Activated T-cell treated with anti-CD3 and anti-CD28 coated beads for 24 hours (primary cell): ENCODE measurements at places on chromosomes 4 and X.

GRCh38 chr4:156294577-156294976 is 340.9 kb upstream of the CTSO start:
- DNase-seq = no peak

GRCh38 chrX:20060961-20061748 is 55.6 kb downstream of the MAP7D2 start:
- no peak for DNase-seq

- no peak for DNase-seq
These were observed 104.0 kb upstream of the ARHGEF9 start for GRCh38 chrX:63889001-63889400.

DNA sequence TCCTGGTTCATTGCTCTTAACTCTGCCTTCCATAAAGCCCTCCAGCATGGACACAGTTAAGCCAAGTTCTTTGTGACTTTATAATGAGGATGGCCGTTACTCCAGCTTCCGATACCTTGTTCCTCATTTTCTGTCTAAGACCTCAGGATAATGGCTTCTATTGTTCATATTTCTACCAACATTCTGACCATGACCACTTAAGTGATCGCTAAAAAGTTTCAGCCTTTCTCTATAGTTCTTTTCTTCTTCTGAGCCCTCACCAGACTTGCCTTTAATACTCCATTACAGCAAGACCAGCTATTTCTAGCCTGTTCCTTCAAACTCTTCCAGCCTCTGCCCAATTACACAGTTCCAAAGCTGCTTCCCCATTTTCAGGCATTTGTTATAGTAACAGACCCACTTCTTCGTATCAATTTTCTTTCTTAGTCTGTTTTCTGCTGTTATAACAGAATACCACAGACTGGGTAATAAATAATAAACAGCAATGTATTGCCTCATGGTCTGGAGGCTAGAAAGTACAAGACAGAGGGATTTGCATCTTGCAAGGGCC is 12.3 kb downstream of the RNF175 start:
- DNase-seq = no peak

GRCh38 chr4:6674500-6675149 is 19.1 kb upstream of the S100P start:
- DNase-seq = peak; percentile 55

DNA sequence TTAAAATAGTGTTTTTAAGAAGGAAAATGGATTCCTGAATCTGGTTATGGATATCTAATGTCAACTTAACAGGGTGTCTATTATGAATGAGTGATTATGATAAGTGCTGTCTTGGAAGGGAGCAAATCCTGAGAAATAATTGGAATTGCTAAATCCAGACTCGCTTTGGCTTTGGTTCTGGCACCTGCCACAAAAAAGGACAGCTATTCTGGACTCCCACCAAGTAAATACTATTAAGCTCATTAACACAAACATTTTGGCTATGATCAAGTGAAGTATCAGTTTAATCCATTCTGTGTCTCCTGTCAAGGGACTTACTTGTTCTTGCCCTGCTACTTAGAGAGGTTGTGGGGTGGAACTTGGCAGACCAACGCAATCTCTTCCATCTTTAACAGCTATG is 403.7 kb downstream of the CENPC start:
- no peak for DNase-seq

GRCh38 chr4:132382243-132382642 is 766.9 kb upstream of the PCDH10 start:
- no peak for DNase-seq

DNA sequence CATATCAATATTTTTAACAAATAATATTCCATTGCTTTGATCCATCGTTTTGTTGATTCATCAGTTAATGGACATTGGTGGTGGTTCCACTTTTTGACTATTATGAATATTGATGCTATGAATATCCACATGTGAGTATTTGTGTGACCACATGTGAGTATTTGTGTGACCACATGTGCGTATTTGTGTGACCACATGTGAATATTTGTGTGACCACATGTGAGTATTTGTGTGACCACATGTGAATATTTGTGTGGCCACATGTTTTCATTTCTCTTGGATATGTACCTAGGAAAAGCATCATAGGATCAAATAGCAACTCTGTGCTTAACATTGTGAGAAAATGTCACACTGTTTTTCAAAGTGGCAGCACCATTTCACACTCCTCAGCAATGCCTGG is 433.6 kb upstream of the FRG1 start:
- no peak for DNase-seq

DNA sequence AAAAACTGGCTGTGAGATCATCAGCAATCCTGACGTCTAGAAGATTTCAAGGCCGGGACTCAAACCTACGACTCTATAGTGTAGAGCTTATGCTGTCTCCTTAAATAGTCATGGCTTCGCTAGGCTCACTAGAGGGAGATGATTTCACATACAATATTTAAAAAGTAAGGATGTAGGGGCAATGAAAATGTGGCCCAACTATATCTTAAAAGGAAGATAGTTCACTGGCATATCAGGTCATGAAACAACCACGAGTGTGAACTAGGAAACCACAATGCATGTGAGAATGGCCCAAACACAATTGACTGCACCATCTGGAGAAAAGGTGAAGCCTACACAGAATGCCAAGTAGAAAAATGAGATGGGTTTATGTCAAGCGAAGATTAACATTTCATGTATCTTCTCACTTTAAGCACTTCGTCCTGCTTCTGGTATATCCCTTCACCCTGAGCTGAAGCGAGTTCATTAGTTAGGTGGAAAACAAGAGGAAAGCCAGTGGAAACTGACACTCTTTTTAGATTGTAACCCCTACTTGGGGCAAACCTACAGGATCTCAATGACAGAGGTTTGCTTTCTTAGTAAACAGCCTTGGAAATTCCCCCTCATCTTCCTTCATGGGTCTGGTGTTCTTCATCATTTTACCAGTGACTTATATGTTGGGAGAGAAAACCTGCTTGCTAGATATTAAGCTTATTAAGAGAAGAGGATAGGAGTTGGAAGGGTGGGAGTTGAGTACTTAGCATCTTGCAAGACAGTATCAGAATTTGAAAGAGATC is 17.4 kb downstream of the FAM9C start:
- no peak for DNase-seq

GRCh38 chr4:108324450-108324849 is 155.7 kb upstream of the LEF1 start:
- DNase-seq = no peak

DNA sequence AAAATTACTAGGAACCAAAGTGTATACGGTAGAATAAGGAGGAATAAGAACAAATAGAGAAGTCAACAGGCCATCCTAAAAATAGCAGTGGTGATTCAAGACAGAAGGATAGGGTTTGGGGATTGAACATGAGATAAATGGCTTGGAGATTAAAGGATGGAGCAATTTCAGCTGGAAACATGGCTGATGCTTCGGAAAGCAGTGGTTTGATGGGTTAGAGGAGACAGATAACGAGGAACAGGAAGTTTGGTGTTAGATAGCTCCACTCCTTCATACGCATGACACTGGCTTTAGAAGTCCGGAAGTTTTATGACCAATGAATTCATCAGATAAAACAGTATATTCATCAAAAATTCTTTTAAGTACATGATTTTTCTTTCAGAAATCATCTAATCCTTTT is 70.8 kb upstream of the GALNTL6 start:
- no peak for DNase-seq

- no peak for DNase-seq
These were observed 772.0 kb downstream of the TRIML1 start for GRCh38 chr4:188911199-188911598.

GRCh38 chr4:129136433-129136832 is 40.5 kb downstream of the C4orf33 start:
- DNase-seq = no peak

GRCh38 chr4:16213121-16213520 is 13.2 kb downstream of the TAPT1 start:
- DNase-seq = no peak

DNA sequence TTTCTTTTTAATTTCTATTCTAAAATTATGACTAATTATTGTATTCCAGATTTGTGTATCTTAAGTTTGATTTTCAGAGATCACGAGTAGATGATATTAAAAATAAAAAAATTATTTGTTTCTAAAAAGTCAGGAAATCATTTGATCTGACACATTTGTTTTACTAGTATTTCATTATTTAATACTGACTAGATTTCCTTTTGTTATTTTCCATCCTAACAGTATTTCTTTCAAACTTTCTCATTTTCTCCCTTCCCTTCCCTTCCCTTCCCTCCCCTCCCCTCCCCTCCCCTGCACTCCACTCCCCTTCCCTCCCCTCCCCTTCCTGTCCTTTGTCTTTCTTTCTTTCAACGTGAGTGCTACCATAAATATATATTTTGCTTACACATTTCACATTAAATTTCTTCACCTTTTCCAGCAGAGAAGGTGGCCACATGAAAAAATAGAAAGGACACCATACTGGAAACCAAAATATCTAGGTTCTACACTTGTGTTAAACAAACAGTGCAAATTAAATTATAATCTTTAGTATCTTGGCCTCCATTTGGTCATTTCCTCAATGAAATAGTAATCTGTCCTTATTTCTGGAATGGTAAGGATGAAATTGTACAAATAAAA is 1412.7 kb upstream of the IGFBP7 start:
- no peak for DNase-seq

DNA sequence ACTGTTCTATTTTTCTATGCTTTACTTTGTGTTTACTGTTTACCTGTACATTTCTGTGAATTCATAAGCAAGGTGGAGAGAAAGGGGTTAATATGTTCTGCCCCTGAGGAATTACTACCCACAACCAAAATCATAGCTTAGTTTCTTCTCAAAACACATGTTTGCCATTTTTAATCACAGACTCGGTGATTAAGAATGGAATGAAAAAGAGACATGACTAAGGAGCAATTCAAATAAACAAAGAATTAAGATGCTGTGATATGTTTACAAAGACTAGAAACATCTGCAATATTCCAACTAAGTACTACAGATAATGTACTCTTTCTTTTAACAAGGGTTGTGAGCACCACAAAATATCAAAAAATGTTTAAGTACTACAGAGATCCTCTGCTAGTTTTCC is 11.7 kb upstream of the FAT4 start:
- DNase-seq = no peak

DNA sequence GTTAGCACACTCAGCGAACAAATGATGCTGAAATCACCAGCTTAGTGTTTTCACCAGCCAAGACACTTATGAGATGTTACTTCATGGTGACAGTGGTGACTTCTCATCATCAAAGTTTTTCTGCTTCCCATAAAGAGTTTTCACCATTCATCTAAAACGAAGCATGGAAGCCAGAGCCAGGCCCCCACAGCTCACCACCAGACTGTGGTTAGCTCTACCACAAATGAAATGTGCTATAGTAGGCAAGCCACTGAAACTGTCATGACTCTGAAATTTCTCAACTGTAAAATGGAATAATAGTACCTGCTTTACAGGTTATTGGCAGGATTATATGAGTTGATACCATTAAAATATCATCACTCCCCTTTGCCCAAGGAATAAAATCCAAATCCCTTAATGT is 56.4 kb upstream of the HHIP start:
- DNase-seq = no peak

- no peak for DNase-seq
These were observed 1.0 kb downstream of the FAT4 start for GRCh38 chr4:125315576-125316400.

DNA sequence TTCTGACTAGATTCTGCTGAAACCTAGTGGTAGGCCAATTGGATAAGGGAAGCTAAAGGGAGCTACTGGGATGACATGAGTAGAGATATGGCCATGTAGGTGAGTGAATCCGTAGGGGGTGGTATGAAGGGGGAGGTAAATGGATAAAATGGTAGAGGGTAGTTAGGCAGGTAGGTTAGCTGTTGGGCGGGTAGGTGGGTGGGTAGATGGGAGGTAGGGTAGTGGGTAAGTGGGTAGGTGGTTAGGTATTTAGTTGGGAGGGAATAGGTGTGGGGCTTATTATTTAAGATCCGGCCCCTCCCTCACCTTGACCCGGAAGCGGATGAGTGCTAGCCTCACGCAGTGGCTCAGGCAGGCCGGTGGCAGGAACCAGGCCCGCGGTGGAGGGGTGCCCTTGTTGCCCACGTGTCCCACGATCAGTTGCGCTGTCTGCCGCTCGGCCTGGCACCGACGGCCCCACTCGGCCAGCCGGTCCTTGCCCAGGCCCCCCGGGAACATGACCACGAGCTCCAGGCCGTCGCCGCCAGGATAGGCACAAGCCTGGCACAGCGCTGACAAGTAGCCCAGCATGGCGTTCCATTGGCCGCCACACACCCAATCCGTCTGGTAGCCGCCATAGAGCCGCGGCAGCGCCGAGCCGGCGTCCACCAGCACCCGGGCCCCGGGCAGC is 725 bp downstream of the FAM120C start:
- peak; percentile 46 for DNase-seq

GRCh38 chrX:74371425-74372222 is 49.7 kb upstream of the SLC16A2 start:
- DNase-seq = no peak

GRCh38 chrX:1453951-1454785 is 1.5 kb upstream of the ASMTL start:
- DNase-seq = peak; percentile 90

GRCh38 chr4:687971-688853 is 739 bp downstream of the SLC49A3 start:
- DNase-seq = no peak

DNA sequence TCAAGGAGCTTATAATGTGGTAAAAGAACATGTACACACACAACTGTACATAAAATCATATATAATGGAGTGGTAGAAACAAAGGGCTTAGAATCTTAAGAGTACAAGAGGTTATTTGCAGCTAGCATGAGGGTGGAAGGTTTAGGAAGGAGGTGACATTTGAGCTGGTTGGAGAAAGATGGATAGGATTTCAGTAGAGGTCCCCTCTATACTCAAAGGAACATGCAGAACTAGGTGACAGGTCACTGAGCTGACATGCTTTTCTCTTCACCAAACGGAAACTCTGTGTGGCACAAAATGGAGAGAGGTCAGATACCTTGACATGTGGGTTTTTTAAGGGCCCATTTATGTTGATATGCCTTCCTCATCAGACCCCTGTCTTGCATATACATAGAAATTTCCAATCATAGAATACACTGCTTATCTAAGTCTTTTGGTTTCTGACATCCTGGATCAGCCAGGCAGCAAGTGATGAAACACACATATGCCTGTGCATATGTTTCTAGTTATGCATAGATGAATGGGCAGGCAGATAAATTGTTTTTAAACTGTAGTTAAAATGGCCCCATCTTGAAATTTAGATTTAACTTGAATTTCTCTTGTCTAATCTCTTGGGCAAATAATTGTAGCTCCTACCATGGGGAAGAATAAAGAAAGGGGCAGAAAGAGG is 29.3 kb downstream of the CLCN5 start:
- no peak for DNase-seq

- no peak for DNase-seq
These were observed 183.2 kb downstream of the DHRSX start for GRCh38 chrX:2317527-2318055.

GRCh38 chr4:26152056-26152455 is 168.8 kb upstream of the RBPJ start:
- DNase-seq = no peak

GRCh38 chr4:100679926-100680325 is 162.1 kb upstream of the EMCN start:
- DNase-seq = no peak

DNA sequence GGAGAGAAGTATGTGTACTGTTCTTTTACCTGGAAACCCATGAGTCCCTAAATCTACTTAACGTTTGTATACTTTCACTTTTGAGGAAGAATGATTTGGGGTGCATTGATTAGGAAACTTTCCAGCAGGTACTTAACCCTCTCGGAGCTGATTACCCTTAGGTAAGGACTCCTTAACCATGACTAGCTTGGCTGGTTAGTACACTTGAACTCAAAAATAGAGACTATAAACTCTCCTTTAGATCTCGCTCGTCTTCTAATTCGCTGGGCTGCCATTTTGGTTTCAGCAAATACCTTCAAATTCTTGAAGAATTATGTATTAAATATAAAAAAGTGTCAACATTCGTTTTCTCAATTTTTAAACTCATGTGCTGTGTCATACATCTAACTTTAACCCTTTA is 2.0 kb downstream of the USP9X start:
- DNase-seq = no peak
